GM04504 (cell line): ENCODE measurements at places on chromosomes 2 and 18.

DNA sequence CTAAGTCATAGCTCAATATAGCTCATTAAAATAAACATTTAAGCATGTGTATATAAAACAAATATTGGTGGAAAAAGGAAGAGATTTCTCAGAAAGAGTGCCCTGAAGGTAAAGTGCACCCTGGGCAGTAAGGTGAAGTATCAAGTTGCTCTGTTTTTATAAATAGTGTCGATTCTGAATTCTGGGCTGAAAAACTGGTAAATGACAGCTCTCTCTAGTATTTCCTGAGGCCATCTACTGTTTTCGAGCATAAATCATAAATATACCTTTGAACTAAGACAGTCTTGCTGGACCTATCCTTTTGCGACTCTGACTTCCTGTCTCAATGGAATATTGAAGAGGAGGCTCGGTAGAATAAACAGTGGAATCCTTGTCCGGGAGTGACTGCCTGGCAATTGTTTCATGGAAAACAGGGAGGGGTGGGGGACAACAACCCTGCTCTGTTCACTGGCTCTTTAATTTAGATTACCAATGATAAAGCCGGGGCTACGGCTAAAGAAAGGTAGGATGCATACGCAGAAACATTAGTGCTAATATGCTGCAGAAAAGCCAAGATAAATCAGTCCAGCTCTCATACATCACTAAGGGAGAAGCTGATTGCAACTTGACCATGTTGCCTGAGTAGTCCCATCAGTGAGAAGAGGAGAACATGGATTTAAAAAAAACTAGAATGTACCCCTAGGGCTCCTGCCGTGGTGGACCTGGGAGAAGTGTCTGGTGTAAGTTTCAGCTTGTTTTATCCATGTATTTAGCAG is 124.1 kb downstream of the RAPGEF4 start:
- DNase-seq: no peak

DNA sequence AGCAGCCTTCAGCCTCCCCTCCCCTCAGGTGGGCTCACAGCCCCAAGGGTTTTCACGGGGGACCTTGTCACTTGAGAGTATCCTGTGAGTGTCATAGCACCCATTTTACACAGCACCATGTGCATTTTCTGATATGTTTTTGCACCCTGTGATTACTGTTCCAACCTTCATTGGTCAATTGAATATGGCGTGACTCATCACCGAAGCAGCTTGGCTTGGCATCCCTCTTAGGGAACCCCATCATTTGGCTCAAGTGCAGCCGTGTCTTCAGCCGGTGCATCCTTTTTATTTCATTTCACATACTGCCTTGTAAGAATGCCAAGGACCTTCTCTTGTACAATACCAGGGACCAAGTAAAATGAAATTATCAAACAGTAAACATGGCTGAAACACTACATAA is 57.6 kb downstream of the NPAS2 start:
- no peak for DNase-seq

DNA sequence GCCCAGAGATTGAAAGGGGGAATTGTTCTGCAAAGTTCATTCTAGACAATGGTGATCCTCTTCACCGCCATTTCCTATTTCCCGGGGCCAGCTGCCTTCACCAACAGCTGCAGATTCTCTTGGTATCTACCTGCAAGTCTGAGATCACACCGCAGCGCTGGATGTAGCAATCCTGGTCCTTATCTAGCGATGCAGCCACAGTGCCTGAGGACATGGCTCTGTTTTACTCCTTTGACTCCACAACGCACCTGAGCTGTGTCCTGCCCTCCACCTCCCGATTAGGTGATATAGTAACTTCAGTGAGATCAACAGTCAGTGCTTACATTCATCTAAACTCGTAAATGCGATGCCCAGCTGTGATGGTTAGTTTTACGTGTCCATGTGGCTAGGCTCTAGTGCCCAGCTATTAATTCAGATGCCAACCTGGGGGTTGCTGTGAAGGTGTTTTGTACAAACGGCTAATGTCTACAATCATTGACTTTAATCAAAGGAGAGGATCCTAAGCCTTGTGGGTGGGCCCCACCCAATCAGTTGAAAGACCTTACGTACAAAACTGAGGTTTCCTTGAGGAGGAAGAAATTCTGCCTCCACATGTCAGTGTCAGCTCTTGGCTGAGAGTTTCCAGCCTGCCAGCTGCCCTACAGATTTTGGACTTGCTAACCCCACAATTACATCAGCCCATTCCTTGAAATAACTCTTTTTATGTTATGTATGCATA is 189.8 kb downstream of the SH3BP4 start:
- DNase-seq: no peak

- no peak for DNase-seq
Measured at GRCh38 chr18:46596119-46596518, 60.9 kb downstream of the LOXHD1 start.

- DNase-seq: no peak
Measured at GRCh38 chr2:44785433-44785832, 156.1 kb upstream of the SIX3 start.

DNA sequence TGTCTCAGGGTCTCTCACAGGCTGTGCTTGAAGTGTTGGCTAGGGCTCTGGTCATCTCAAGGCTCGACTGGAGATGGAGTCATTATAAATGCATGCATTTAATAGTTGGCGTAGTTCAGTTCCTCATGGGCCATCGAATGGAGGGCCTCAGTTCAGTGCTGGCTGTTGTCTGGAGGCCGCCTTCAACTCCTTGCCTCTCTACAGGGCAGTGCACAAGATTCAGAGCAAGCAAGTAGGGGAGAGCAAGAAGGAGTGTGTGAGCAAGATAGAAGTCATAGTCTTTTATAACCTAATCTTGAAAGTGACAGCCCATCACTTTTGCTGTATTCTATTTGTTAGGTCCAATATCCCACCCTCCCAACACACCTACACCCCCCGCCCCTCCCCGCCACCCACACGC is 137.5 kb downstream of the BABAM2 start:
- no peak for DNase-seq

GRCh38 chr2:88925770-88926462 is 234.4 kb downstream of the RPIA start:
- DNase-seq: no peak

DNA sequence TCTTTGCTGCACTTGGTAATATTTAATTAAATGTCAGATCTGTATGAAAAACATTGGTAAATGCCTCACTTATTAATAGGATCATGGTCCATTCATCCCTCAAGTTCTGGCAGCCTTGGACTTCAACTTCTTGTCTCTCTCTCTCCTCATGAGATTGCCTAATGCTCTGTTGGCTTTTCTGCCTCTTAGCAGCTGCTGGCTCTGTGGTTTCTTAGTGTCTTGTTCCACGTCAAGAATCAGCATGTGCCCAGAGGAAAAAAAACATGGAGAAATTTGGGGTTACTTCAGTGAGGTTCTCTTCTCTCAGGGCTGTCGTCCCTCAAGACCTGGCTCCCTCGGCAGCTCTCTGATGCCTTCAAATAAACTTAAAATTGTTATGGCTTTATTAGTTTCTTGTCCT is 75.4 kb downstream of the TAF4B start:
- DNase-seq: no peak

GRCh38 chr18:37289423-37289822 is 276.2 kb downstream of the CELF4 start:
- DNase-seq: no peak

DNA sequence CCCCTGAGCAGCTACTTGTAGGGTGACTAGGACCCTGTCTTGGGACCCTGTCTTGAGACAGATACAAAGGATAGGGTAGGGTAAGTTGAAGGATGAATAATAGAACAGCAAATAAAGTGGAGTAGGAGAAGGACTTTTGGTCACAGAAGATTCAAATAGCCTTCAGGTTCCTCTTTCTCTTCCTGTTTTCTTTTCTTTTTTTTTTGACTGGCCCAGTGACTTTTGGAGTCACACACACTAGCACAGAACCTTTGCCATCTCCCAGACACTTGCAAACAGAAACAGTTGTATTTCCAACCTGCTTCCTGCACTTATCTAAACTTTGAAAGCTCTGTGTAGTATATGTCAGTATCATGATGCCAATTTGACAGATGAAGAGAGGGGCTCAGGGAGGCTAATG is 108.2 kb downstream of the TDRD15 start:
- no peak for DNase-seq

DNA sequence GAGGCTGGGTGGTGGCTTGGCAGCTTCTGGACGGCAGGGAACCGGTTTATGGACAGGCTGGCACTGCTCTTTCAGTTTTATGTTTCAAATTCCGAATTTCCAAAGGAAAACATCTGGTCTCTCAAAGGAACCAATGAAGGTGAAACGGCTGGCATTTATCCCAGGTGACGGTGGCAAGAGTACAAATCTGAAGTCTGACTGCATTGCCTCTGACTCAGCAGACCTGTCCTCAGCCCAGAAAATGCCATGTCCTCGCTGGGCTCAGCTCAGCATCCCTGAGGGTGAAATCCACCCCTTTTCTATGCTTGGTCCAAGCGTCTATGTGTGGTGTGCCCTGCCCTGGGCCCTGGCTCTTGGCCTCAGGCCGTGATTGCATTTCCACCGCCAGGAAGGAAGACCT is 38.1 kb downstream of the NAPG start:
- DNase-seq: no peak

DNA sequence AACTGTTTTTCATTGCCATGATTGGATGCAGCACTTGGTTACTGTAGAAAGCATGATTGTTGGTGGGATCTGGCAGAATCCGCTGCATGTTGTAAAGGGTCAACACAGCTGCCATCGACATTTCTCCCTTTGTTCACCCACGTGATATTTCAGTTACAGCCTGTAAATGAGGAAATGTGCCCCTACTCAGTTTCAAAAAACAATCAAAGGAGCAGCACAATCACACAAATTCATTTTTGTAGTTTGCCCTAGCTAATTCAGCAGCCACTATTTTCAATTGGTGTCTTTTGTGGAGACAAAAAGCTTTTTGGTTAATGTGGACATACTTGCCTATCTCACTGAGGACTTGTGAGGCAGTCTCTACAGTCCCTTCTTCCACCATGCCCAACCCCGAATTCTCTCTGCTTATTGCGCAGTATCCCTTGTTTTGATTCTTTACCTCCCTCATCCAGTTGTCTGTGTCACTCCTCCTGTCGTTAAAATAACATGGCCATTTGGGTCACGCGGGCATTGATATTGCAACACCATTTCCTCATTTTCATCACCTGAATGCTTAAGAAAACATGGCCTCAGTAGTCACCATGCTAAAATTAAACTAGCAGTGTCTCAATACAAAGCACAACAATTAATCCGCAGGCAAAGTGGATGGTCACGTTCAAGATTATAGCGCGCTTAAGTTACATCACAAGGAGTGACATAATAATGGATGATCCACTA is 6.4 kb upstream of the PROC start:
- no peak for DNase-seq

- no peak for DNase-seq
Measured at GRCh38 chr18:67517444-67517765, 885 bp upstream of the DSEL start.

DNA sequence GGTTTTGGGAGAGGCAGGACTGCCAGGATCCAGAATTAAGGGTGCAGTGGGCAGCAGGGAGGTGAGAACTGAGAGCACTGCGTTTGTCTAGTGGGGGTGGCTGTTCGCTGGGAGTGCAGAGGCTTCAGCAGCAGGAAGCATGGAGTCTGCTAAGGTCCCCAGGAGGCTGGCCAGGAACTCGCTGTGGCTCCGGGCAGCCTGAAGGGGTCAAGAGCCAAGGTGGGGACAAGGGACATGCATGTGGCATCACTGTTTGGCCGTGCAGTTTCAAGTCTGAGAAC is 43.2 kb upstream of the SEMA4C start:
- DNase-seq: no peak

DNA sequence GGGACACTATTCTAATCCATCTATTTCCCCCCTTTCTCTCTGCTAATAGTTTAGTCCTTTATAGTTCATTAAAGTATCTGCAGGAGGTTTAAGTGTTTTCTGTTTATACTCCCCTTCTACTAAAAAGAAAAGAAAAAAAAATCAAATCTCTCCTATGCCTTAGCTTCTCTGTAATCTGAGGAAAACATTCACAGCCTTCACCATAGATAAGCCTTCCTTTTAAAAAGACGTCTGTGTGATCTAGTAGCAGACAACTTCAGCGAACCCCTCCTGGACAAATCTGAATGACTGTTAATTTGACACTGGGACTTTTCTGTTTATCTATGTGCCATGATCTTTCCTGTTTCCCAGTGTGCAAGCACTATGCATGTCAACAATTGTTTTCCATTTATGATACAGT is 70.4 kb upstream of the CDH19 start:
- DNase-seq: no peak

GRCh38 chr2:73993778-73994177 is 9.1 kb downstream of the TET3 start:
- no peak for DNase-seq

- no peak for DNase-seq
Measured at GRCh38 chr2:173574324-173575112, 219.8 kb downstream of the CDCA7 start.

GRCh38 chr2:76641506-76641905 is 880.7 kb downstream of the LRRTM4 start:
- no peak for DNase-seq

DNA sequence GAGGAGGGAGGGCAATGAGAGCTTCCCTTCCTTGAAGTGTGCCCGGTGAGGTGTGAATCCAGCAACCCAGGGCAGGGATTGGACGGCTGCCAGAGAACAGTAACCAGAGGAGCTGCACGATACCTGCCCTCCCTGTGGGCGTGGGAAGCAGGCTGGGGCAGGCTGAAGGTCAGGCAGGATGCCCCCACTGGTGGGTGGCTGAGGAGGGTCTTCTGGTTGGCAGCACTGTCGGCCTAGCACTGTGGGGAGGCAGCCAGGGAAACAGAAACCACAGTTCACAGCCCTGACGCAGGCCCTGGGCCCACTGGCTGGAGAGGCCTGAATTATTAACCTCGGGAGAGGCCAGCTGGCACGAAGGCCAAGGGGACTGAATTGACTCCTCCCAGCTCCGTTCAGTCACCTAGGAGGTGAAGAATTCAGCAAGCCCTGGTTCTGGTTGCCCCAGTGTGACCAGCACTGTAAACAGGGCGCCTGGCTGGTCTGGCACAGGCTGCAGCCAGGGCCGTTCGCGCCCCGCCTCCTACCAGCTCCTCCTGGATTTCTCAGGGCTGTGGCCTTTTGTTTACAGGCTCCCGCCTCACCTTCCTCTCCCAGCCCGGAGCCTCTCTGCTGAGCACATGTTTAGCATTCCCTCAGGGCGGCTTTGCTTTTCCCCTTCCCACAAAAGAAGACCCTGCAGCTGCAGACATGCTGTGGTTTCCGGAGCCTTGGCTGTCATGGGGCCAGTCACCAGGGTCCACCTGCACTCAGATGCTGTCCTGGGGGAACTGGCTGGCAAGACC is 97.8 kb downstream of the B3GNT2 start:
- DNase-seq: no peak

- no peak for DNase-seq
Measured at GRCh38 chr18:43122955-43123354, 7.5 kb upstream of the RIT2 start.
